Renal cortical epithelial cell (primary cell): ENCODE measurements at places on chromosomes 7 and 10.
A peak's percentile ranks its signal among the peaks of the same experiment; 100 is the strongest.

DNA sequence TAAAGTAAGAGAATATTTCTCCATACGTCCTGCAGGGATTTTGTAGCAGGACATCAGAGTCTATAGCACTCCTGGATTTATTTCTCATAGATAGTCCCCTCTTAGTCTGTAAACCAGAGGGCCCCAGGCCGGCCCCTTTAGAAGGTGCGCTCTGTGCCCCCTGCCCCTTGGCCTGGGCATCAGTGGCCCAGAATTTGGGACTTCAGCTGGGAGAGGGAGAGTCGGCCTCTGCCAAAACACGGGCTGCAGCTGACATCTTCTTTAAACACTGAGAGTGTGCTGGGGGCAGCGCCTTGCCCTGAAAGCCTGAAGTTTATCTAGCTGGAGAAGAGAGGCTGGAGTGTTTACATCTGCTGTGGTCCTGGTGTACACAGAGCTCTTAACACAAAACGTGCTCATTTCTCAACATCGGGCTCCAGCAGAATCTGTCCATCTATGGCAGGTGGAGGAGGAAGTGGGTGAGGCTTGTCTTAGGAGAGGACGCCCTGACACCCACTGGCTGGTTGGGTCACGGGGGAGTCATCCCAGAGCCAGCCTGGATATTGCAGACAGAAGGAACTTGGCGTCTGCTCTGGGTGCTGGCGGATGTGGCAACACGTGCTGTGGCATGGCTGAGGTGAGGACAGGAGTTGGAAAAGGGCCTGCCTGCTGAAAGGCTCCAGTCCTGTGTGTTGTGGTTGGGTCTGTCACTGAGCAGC, 5.0 kb upstream of the TACR2 start:
- no peak for DNase-seq

- DNase-seq, result no peak
These were observed 25.9 kb downstream of the PDGFA start for GRCh38 chr7:493661-494251.

DNA sequence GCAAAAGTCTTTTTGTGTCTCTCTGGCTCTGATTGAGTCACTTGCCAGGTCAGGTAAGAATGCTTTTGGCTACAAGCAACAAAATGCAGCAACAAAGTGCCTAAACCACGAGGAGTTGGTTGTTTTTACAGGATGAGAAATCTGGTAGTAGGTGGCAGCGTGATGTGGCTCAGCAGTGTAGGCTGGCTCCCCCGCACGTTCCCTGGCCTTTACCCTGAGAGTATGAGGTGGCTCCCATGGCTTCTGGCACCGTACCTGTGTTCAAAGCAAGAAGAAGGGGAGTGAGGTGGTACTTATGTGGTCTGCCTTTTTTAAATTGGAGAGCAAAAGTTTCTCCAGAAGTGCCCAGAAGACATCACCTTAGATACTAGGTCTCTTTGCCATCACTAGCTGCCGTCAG, 11.7 kb downstream of the PRKRIP1 start:
- no peak for DNase-seq

GRCh38 chr7:151754142-151754590, 122.7 kb downstream of the PRKAG2 start:
- DNase-seq, result peak; percentile 99

GRCh38 chr7:64881461-64882287, 21.4 kb upstream of the ZNF273 start:
- DNase-seq, result no peak

DNA sequence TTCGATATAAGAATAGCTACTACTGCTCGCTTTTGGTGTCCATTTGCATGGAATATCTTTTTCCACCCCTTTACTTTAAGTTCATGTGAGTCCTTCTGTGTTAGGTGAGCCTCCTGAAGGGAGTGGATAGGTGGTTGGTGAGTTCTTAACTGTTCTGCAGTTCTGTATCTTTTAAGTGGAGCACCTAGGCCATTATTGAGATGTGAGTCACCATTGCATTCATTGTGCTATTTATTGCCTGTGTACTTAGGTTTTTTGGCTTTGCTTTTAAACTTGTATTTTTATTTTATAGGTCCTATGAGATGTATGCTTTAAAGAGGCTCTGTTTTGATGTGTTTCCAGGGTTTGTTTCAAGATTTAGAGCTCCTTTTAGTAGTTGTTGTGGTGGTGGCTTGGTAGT, 1430.8 kb downstream of the REEP3 start:
- DNase-seq, result peak; percentile 2

DNA sequence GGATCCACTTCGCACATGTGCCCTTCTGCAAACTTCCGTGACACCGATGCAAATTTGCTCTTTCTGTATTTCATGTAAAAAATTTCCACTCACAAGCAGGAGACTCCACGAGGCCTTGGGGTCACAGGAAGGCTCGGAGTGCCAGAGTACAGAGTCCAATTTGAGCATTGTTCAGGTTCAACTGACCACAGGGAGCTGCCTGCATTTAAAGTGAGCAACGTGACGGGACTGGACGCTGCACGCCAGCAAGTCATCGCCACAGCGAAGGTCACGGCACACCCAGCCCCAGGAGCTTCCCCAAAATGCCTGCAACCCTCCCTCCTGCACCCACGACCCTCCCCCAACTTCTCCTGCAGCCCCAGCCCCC, 41.5 kb upstream of the NKX6-2 start:
- DNase-seq, result no peak

DNA sequence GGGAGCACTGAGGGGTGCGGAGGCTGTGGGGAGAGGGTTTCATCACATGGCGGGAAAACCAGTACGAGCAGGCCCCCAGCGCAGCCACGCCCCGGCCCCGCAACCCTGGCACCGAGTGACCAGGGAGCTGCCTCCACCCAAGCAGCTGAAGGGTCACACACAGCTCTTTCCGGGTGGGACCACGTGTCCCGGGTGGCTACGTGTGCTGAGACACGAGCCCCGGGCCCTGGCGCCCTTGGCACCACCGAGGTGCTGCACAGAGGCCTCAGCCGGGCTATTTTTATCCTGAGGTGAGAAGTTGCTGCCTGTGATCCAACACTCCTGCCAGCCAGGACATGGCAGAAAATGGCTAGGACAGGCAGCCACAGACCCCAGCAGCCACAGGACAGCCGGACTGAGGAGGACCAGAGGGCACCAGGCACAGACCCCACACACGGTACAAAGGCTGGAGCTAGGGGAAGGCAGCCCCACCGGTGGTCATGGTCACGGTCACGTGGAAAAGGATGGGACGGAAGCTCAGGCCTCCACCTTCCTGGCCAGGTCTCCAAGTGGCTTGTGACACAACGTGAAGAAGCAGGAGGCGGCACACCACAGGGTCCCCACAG, 223.7 kb downstream of the MAD1L1 start:
- no peak for DNase-seq
